ENCODE measurements at places on chromosomes 5 and 9.

DNA sequence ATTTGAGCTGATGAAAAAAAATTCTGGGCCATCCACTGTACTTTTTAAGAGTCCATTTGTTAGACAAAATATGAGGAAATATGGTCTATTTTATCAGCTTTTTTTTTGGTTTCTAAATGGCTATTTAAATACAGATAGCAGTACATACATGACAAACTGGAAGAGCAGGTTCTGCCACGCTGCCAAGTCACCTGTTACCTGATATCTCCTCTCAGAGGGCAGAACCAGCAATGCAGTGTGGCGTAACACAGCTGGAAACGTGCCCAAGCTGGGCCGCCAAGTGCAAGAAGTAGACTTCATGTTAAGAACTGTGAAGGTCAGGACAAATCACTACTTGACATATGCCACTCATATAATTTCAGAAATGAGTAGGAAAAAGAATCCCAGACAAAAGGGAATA is 8.1 kb downstream of the MCIDAS start:
- H3K4me3 ChIP-seq: no peak overlapping the region
- H3K4me1 ChIP-seq: peaks cover 24% of the 10 kb centered on the region
- no peak overlapping the region for H3K27ac ChIP-seq

DNA sequence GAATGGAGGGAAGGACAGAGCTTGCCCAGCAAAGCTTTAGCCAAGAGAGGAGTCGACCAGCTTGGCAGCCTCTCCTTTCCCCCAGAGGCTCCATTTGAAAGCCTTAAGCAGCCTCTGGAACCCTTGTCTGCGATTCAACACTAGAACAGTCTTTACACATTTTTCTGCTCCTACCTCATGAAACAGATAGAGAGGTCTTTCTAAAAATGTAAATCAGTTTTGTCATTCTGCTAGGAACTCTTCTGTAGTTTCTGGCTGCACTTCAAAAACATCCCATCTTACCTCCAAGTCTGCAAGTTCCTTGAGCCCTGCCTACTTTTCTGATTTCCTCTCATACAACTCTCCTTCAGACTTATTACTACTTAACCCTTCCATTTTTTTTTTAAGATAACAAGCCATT is 70.1 kb downstream of the PDE4D start:
- no peaks in the 10 kb centered on the region for H3K4me1 ChIP-seq
- no peak overlapping the region for H3K27ac ChIP-seq
- no peaks in the 10 kb centered on the region for H3K36me3 ChIP-seq
- H3K4me3 ChIP-seq: no peak overlapping the region
- peaks cover 25% of the 10 kb centered on the region for H3K27me3 ChIP-seq
- DNase-seq: no peak

DNA sequence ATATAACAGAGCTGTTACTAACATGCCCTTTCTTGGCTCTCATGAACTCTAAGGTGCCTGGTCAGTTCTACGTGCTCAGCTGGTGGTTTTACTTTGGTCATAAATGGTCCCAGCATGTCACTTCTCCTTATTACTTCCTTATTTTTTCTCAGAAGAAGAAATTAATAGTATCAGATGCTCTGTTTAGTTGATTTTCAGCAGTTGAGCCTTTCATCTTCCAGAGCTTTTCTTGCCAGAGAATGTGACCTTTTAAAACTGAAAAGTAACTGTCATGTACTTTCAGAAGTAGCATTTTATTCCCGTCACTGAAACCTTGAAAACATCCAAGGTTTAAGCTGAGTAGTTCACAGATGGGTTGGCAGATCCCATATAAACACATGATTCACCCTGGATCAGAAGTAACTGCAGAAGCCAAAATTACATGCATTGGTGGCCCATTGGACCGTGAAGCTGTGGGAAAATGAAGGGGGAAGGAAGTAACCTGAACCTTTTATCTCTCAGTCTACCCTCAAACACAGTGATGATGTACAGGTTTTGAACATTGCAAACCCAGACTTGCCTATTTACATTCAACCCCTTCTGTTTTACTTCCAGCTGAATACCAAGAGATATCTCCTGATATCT is 50.5 kb downstream of the HACD4 start:
- peaks cover 4% of the 10 kb centered on the region for H3K4me1 ChIP-seq
- H3K27me3 ChIP-seq: no peaks in the 10 kb centered on the region
- no peak overlapping the region for H3K4me3 ChIP-seq
- no peak overlapping the region for H3K27ac ChIP-seq
- no peak for DNase-seq

GRCh38 chr5:147393874-147394672 is 115.8 kb downstream of the DPYSL3 start:
- DNase-seq: no peak
- no peak overlapping the region for H3K27ac ChIP-seq
- H3K4me3 ChIP-seq: no peak overlapping the region
- H3K36me3 ChIP-seq: no peaks in the 10 kb centered on the region

DNA sequence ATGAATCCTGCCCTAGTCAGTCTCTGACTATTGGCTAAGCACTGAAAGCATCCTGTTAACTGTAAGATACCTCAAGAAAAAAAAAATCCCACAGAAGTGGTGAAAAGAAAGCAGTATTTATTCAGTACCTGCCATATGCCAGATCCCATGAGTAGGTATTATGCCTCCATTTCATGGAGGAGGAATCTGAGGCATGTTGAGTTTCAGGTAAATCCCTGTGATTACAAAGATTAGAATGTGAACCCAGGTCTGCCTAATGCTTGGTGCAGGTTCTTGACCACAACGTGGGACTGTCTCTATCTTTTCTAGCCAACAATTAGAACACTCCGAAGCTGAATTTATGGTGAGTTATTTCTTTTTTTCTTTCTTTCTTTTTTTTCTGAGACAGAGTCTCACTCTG is 30.9 kb downstream of the SH3RF2 start:
- no peak overlapping the region for H3K4me3 ChIP-seq
- H3K27ac ChIP-seq: no peak overlapping the region

All from activated CD4-positive, alpha-beta T cell treated with anti-CD3 and anti-CD28 coated beads for 36 hours (primary cell).